ENCODE measurements at places on chromosomes 5 and 9.

GRCh38 chr5:168268949-168269936 is 22.2 kb upstream of the WWC1 start:
- peak; percentile 59 for DNase-seq

GRCh38 chr5:154358516-154359220 is 87.1 kb upstream of the SAP30L start:
- no peak for DNase-seq

DNA sequence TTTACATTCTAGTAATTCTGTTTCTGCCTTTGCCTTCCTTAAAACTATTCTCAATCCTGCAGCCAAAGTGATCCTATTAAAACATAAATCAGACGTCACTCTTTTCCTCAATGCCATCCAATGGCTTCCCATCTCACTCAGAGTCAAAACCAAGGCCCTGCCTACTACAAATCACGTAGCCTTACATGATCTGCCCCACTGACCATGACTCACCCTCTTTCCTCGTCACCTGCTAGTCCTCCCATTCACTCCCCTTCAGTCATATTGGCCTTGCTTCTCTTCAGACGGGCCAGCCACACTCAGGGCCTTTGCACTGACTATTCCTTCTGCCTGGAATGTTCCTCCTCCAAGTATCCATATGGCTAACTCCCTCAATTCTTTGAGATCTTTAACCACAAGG is 39.0 kb upstream of the DMXL1 start:
- no peak for DNase-seq

DNA sequence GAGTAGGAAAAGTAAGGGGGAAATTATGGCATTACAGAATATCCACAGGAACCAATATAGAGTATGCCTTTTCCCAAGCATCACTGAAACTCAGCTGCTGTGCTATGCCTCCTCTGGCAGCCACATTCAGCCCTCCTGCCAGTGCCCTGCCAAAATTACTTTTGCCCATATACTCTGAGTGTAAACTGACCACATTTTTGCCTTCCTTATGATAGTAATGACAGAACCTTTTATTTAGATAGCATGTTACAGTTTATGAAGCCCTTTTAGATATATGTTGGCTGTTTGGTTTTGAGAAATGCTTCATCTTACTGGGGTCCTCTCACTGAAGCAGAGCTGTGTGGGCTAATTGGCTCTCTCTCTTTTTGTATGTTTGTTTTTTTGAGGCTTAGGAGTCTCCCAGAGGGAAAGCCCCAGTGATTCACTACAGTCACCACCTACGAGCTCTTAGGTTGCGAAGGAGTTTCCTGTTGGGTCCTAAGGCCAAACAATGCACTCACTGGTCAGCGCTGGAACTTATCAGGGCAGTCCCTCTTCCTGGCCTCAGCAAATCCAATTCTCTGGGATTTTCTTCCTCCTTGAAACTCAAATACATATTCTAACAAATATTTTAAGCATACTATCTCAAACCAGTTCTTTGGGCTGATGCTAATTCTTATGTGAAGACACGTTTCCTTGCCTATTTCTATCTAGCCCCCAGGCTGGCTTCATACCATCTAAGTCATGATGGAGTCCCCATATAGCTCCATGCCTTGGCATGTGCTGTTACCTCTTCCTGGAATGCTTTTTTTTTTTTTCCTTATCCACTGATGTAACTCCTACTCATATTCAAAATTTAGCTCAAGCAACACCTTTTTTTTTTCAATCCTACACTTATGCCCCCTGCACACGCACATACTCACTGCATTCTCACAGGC is 3.7 kb downstream of the PHF24 start:
- DNase-seq, result no peak

GRCh38 chr5:10233505-10233904 is 16.2 kb downstream of the ATPSCKMT start:
- no peak for DNase-seq

GRCh38 chr5:91386120-91386519 is 3.0 kb upstream of the ARRDC3 start:
- no peak for DNase-seq

GRCh38 chr9:121226175-121226574 is 24.5 kb upstream of the RAB14 start:
- no peak for DNase-seq

All from NCI-H187 treated with DMSO at 0.1 percent for 48 hours (cell line).